EL (cell line): ENCODE measurements at places on chromosomes 1 and 21.

DNA sequence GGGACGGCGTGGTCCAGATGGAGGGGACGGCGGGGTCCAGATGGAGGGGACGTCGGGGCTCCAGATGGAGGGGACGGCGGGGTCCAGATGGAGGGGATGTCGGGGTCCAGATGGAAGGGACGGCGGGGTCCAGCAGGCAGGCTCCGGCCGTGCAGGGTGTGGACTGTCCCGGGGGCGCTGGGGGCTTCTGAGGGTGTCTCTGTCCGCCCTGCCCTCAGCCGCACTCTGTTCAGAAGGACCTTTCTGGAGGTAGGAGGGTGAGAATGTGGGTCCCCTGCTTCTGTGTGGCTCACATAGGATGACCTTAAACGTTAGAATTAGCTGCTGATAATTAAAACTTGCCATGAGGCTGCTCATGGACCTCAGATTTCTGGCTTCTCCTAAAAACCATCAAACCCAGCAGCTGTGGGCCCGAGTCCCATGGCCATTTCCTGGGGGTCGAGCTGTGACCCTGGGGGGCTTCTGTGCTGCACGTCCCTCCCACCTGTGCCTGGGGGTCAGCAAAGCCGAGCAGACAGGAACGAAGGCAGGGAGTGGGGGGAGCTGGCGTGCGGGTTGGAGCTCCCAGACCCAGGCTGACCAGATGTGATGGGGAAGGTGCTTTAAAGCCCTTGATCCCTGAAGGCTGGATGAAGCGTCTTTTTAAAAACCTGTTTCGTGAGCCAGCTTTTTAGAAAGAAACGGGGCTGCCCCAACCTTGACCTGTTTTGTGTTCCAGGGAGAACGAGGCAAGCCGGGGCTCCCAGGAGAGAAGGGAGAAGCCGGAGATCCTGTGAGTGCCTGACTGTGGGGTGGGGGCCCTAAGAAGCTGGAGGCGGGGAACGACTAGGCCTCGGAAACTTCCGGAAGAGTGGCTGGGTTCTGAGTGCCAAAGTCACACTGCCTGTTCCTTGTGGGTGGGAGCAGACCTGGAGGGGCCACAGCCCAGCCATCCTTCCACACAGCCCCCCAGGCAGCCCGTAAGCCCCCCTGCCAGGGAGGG lies 7.1 kb downstream of the COL6A1 start:
- DNase-seq, result no peak

DNA sequence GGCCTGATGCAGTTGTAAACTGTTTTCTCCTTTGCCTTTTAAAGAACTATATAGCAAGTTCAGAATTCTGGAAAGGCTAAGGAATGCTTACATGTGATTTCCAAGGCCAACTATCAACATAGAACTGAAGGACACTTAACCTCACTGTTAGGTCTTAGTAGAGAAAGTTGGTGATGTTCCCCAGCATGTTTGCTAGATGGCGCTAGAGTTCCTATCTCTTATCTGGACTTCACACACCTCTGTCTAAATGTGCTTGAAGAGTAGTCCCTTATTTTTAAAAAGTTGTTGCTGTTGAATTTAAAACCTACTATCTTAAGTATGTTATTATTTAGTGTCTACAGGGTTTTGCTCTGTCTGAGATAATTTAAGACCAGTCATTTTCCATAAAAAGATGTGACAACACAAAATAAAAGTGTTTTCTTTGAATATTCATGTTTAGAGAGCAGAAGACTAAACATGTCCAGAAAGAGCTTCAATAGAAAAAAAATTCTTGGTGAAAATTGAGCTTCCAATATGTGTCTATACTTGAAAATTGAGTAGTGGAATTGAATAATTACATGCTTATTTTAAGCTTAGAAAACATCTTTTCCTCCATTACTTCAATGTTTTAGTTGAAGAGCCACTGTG lies 237.3 kb downstream of the S1PR1 start:
- peak; percentile 17 for DNase-seq

- no peak for DNase-seq
Observed at GRCh38 chr1:109840011-109840629, 70.5 kb upstream of the CSF1 start.

DNA sequence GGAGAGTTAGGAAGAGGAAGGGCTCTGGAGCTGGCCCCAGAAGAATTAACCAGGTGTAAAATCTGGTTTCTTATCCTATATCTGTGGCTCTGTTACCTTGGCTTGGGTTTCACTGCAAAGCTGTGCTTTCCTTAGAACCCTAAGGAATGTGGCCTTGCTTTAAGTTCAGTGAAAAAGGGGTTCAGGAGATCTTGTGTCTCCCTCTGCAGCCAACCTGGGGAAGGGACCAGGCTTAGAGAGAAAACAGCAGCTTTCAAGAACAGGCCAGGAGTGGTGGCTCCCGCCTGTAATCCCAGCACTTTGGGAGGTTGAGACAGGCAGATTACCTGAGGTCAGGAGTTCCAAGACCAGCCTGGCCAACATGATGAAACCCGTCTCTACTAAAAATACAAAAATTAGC lies 16.1 kb upstream of the MYCL start:
- no peak for DNase-seq

DNA sequence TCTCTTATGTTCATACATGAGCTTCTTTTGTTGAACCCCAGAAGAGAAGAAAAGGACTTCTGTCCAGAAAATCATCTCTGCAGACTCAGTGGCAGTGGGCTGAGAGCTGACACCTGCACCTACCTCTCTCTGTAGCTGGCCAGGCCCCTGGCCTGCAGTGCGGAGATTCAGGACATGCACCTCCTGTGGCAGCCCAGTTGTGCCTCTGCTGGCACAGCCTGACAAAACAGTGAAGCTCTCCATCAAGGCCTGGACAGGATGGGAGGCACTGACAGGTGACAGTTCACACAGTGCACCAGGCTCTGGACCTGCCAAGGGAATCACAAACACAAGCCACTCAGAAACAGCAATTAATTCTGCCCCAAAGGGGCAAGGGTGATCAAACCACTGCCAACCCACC lies 88.8 kb downstream of the TGFBR3 start:
- no peak for DNase-seq

GRCh38 chr21:37843191-37843590 lies 73.1 kb downstream of the KCNJ6 start:
- no peak for DNase-seq

DNA sequence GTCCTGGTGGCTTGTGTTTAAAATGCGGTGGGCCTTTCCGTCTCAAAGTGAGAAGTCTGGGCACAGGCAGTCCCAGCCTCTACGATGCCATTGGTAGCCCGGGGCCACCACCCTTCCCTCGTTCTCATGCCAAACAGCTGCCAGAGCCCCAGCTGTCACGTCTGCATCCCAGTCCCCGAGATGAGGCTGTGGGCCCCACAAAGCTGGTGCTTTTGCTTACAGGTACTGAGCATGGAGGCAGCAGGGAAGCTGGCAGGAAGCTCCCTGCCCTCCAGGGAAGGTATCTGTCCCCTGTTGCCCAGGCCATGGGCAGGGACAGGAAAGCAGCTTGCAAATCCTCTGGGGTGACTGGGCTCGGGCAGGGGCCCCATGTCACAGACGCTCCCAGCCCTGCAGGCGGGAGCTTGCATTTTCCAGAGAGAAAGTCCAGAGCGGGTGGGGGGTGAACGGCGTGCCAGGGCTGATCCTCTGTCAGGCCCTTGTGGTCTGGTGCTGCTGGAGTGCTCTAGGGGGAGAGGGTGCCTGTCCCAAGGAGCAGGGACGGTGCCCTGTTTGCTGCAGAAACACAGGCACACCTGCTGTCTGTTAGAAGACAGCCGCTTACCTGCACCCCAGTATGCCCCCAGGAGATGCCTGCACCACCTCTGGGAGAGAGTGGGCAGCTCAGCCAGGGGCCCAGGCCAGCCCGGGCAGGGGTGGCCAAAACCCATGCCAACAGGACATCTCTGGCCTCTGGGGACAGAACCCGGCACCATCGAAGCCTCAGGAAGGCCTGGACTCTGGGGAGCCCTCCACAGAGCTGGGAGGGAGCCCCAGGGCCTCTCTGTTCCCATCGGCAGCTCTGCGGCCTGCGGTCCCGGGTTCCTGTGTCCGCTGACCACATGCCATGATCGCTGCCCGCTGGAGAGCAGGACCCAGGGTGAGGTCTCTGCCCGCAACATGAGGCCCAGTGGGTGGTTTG lies 45.9 kb downstream of the SLX9 start:
- no peak for DNase-seq

DNA sequence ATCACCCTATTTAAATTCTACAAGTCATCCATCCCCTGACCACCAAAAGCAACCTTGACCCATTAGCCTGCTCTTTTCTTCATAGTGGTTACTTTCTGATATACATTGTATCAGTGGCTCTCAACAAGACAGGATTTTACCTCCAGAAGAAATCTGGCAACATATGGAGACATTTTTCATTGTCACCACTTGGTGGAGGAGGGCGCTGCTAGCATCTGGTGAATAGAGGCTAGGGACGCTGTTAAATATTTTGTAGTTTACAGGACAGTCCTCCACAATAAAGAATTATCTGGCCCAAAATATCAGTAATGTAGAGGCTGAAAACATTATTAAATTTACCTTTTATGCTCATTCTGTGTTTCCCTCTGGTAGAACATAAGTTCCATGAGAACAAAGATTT lies 6.1 kb downstream of the HSPA13 start:
- DNase-seq, result no peak

GRCh38 chr1:195594773-195595172 lies 1013.5 kb downstream of the KCNT2 start:
- no peak for DNase-seq

- DNase-seq, result peak; percentile 55
Observed at GRCh38 chr1:198272492-198272891, 115.7 kb downstream of the NEK7 start.

DNA sequence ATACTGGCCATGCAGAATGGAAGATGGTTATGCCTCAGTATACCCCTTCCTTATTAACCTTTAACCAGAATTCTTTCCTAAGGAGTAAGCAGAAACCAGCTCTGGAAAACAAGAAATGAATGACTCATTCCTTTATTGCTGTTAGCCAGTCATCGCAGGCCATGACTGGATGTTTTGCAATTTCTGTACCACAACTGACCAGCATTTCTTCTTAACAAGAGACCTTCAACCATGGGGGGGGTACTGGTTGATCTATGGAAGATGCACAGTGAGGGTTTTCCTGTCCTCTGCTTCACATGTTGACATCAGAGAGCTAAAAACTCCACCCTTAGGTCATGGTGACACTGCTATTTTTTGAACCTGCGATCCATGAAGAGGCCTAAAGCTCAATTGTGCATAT lies 28.0 kb upstream of the RNF2 start:
- DNase-seq, result peak; percentile 89

DNA sequence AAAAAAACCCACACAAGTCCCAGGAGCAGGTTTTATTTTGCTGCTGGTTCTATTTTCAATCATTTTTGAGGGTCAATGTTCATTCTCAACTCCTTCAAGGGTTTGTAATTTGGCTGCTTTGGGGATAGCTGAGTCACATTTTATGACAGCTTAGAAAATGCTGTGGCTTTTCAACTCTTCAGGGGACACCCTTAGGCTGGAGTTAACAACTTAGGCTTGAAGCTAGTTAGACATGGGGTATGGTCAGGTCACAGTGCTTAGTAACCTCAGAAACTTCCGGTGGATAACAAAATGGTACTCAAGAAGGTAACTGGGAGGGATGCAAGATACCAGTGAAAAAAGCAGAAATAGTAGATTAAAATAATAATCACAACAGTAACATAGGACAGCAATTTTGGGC lies 308.8 kb downstream of the HHIPL2 start:
- DNase-seq, result no peak

DNA sequence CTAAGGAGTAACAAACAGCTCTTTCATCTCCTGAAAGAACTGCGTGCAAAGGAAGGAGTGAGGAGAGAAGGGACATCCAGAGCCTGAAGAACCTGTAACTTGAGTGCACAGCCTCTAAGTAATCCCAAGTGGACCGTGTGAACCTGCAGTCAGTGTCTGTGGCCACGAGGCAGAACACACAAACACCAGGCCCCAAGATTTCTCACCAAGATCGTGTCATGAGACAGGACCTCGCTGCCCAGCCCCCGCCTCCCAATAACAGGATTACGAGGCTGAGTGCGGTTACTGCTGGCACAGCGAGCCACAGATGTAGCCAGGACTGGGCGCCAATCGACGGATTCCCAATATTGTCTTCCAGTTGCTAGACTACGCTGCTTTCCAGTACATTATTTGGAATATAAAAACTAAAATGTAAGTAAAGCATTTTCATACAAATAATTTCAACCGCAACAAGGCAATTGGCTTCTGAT lies 101.3 kb upstream of the SLC25A33 start:
- no peak for DNase-seq

DNA sequence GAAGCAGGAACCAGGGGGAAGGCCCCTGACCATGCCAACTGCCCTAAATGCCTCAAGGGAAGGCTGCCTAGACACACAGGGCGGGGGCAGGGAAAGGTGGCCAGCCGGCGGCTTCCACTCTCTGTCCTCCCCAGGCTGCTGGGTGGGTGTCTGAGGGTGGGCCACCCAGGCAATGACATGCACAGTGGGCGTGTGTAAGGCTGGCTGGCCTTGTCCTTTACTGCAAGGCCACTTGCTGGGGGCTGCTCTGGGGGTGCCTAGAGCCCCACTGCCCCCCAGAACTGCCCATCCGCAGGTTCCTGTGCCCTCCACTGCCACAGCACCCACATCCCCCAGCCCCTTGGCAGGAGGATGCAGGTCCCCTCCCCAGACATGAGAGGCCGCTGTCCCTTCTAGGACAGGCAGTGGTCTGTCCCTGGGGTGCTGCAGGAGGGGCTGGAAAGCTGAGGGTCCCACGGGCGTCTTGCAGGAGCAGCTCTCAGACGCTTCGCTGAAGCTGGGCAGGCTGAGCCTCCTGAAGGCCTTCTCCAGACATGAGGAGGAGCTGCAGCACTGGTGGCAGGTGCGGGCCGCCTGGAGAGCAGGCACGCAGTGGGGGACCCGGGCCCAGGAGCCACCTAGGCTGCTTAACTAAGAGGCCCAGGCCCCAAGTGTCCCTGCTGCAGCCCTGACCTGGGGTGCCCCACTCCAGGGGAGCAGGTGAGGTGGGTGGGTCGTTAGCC lies 10.1 kb downstream of the CCDC27 start:
- no peak for DNase-seq

- DNase-seq, result no peak
Observed at GRCh38 chr1:184049836-184050468, 1.6 kb upstream of the TSEN15 start.

GRCh38 chr1:39645411-39646043 lies 6.1 kb upstream of the HEYL start:
- no peak for DNase-seq

- DNase-seq, result no peak
Observed at GRCh38 chr1:21494196-21494595, 15.0 kb upstream of the ALPL start.

- DNase-seq, result peak; percentile 92
Observed at GRCh38 chr1:20494609-20495311, 8.8 kb upstream of the CAMK2N1 start.

- DNase-seq, result no peak
Observed at GRCh38 chr1:212431644-212432043, 1.1 kb upstream of the NENF start.

DNA sequence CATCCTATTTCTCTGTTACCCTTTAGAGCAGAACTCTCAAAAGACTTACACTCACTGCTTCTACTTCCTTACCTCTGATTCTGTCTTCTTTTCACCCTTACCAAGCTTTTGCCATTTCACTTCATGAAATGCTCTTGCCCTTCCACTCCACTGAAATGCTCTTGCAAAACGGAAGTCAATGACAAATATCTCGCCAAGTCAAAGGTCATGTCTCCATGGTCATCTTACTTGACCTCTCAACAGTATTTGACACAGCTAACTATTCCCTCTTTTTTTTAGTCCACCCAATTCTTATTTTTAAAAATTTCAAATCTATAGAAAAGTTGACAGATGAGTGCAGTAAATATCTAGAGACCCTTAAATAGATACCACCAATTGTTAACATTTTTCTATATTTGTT lies 107.7 kb downstream of the OLFML2B start:
- DNase-seq, result no peak

GRCh38 chr1:55124470-55124869 lies 85.1 kb downstream of the PCSK9 start:
- no peak for DNase-seq

- no peak for DNase-seq
Observed at GRCh38 chr21:41302976-41303375, 13.6 kb upstream of the FAM3B start.
